ENCODE measurements at places on chromosomes 2 and 18.
A peak's percentile ranks its signal among the peaks of the same experiment; 100 is the strongest.

DNA sequence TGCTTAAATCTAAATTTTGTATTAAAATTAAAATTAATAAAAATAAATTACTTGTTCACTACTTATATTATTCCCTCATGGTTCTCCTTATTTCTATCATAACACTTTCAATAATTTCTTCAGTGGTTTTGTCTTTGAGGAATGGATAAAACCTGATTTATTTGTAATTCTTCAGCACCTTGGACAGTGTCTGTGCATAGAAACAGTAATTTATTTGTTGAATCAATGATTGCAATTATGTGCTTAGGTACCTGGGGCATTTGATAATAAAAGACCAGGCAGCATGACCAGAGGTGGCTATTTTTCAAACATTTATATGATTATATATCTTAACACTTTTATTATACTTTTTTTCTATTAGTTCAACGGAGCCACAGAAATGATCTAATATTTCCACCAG lies 1062.7 kb downstream of the DSC3 start:
- DNase-seq = no peak

DNA sequence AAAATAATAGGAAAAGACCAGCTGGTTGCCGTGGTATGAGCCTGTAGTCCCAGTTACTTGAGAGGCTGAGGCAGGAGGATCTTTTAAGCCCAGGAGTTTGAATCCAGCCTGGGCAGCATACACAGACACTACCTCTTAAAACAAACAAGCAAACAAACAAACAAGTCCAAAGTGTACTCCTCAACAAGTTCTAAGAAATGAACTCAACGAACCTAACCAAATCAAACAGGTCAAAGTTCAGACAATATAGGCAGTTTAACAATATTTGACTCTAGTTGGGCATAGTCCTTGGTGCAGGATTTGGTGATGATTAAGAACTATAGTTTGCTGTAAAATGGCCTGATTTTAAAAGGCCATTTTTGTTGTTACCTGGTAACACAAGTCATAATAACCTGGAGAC lies 41.9 kb upstream of the RHOB start:
- no peak for DNase-seq

DNA sequence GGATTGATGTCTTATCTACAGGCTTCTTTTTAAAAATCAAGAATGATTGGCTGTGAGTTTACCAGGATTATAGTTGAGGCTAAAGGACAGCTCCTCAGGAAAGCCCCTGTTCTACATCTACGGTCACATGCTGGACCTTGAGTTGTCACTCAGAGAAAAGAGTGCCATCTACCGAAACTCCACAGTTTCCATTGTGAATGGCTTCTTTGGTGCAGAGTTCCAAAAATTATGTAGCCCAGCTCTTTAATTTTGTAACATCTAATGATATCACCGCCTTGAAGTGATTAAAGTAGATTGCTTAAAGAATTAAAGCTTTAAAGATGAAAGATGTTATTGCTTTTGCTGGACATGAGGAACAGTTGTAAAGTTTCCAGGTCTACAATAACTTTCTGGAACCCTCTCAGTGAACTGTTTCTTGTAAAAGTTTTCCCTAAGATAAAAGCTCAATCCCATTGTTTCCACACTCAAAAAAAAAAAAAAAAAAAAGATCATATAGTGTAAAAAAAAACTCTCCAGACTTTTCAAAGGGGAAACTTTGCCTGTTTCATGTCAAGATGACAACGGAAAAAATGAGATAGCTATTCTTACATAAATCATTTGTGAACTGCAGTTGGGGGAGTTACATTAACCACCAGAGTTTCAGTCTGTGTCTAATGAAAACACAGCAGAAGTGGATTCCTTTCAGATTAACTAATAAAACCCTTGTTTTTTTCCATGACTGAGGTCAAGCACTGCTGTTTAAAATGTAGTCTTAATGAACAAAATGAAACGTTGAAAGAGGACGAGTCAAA lies 4.3 kb downstream of the COL3A1 start:
- DNase-seq = no peak

GRCh38 chr18:413233-413632 lies 87.3 kb downstream of the COLEC12 start:
- no peak for DNase-seq

DNA sequence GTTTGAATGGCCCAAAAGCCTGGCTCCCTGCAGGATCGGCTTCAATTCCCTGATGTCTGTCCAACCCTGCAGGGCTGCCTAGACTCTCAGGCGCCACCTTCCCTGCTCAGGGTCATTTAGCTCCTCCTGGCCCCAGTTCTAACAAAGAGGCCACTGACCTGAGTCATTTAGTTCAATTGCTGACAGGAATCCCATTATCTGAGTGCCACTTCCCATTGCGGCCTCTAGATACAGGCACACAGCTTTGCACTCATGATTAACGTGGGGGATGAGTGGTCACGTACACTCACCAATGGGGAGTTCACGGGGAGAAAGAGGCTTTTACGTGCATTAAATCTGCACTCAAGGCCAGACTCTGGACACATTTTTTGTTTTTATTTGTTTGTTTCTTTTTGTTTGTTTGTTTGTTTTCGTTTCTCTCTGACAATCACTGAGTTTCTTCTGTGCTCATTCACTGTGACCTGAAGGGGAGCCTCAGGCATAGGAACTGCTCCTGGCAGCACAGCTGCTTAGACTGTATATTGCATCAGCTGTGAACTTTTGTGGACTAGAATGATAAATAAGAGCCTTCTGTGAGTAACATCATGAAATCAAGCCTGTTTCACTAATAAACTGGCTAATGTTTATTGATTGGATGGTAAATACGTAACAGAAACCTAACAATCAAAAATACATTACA lies 118.9 kb upstream of the CTNNA2 start:
- DNase-seq = no peak

DNA sequence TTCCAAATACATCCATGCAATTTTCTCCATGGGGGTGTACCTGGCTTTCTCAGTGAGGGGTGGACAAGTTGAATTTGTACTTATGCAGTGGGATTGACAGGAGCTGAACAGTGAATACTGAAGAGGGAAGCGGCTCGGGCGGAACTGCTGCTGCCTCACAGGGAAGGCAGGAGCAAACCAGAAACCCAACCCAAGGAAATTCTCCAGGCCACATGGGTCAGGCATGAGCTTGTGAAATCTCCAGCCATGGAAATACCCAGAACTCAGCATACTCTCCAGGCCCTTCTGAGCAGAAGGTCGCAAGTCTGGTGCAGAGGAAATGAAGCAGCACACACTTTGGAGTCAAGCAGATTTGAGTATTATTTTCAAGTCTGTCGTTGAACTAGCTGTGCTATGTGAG lies 26.5 kb upstream of the INO80C start:
- DNase-seq = no peak

DNA sequence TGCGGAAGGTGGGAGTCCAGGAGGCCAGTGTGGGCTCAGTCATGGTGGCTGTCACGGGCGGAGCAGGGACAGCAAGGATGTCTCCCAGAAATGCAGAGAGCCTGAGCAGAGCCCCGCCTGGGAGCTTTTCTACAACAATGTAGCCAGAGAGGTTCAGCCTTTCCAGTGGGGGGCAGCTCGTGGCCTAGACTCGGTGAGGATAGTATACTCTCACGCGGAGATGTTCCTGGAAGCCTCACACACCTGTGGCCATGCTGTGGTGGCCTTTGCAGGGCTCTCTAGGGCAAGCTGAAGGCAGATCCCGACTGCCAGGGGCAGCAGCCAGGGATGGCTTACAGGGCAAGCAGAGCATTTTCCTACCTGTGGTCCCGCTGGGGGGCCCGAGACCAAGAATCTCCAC lies 244.1 kb downstream of the LDLRAD4 start:
- DNase-seq = no peak

- no peak for DNase-seq
Measured at GRCh38 chr2:237393523-237393922, 20.4 kb downstream of the COL6A3 start.

DNA sequence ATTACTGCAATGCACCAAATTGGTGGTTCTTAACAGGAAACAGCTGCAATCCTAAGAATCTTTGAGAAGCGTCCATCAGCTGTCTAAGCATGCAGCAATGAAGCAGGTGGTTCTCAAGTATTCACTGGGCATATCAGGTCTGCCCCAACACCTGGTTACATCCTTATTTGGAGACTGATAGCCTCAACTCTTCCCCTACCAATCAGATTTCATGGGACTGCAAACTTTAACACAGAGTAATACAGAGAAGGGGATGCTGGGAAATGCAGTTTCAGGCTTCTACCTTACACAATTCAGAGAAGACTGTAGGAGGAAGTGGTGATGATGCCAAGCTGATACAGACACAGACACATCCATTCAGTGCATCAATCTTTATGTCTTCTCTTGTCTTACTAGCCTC lies 240.5 kb downstream of the BCL2 start:
- DNase-seq = no peak

GRCh38 chr18:46008531-46008930 lies 41.4 kb upstream of the EPG5 start:
- DNase-seq = no peak

- no peak for DNase-seq
Measured at GRCh38 chr2:12081481-12082210, 335.2 kb downstream of the LPIN1 start.

GRCh38 chr2:98444436-98445176 lies at the start of gene INPP4A:
Gene INPP4A, plus strand, starts transcription at chr2:98444858. Its CDS starts 75,191 bp downstream, at chr2:98520049.
- no peak for DNase-seq

GRCh38 chr2:238515377-238515776 lies 88.7 kb downstream of the ASB1 start:
- no peak for DNase-seq

- DNase-seq = no peak
Measured at GRCh38 chr2:134178138-134178877, 75.6 kb upstream of the MGAT5 start.

- no peak for DNase-seq
Measured at GRCh38 chr2:54624591-54625071, 98.8 kb upstream of the EML6 start.

GRCh38 chr18:24930971-24931370 lies 421.0 kb downstream of the ZNF521 start:
- DNase-seq = no peak

- DNase-seq = no peak
Measured at GRCh38 chr2:172564376-172564775, 8.5 kb downstream of the PDK1 start.

- DNase-seq = no peak
Measured at GRCh38 chr2:25505622-25506021, 163.9 kb upstream of the DNMT3A start.

DNA sequence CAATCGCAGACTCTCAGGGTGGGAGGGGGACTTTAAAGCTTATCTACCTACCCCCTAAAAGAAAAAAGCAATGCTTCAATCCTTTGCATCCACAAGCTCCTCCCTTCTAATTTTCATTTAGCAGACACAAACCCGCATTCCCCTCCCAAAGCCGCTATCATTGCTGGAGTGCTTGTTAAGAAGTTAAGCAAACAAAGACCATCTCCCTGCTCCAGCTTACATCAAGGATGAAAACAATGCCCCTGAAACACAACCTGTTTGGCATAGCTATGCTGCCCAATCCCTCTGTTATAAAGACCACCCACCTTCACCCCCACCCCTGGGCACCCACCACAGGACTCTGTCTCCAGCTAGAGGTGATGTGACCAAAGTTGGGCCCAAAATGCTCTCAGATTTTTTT lies 33.0 kb downstream of the REEP1 start:
- peak; percentile 3 for DNase-seq

GRCh38 chr18:46042571-46043123 lies 29.4 kb downstream of the PSTPIP2 start:
- DNase-seq = no peak

- no peak for DNase-seq
Measured at GRCh38 chr2:196459539-196459938, 180.0 kb upstream of the CCDC150 start.

- DNase-seq = no peak
Measured at GRCh38 chr2:145771525-145771924, 1251.6 kb upstream of the ZEB2 start.

GRCh38 chr2:72457801-72458516 lies 310.3 kb upstream of the CYP26B1 start:
- no peak for DNase-seq
